Stimulated activated naive CD8-positive, alpha-beta T cell treated with anti-CD3 and anti-CD28 coated beads, Interleukin-15, amount 100 ng/mL, for 72 hours (primary cell): ENCODE measurements at places on chromosomes 1 and 21.

GRCh38 chr1:204971517-204972336 lies 71.3 kb upstream of the CNTN2 start:
- no peak for DNase-seq

DNA sequence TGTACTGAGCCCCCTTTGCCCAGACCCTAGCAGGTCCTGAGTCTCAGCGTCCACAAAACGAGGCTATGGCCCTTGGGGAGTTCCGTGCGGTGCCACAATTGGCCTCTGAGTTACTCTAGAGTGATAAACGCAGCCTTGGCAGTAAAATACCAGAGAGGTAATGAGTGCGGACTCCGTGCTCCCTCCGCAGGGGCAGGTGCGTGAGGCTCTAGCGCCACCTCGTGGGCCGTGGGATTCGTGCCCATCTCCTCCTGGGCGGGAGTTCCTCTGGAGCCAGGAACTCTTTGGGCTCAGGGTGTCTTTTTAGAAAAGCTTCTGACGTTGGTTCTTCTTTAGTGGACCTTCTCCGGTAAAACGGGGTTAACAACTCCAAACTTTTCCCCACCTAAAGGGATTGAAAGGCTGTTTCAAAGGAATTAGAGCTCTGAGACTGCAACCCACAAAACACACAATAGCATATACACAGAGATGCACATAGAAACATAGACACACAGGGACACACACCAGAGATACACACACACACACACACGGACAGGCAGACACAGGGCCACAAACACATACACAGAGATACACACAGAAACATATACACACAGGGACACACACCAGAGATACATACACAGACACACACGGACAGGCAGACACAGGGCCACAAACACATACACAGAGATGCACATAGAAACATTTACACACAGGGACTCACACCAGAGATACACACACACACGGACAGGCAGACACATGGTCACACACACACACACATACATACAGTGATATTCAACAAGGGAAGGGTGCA lies 99.4 kb downstream of the KCNJ15 start:
- DNase-seq: peak; percentile 72

GRCh38 chr1:193281894-193282293 lies 95.5 kb upstream of the B3GALT2 start:
- DNase-seq: no peak

- no peak for DNase-seq
Observed at GRCh38 chr1:9371391-9371935, 78.8 kb downstream of the SPSB1 start.

DNA sequence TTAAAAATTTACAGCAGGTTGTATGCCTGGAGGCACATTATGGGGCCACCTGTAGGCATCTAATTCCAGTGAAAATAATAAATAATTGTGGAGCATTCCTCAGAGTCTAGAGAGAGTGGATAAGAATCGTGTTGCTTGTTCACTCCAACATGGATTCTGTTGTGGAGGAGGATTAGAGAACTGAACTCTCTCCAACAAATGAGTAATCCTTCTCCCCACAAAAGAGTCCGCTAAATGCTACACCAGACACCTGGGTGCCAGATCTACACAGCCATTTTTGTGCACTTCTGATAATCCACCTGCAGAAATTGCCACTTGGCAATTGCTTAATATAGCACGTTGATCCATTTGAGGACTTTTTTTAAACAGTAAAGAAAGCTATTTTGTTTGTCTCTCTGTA lies 113.7 kb upstream of the DPYD start:
- DNase-seq: no peak

- no peak for DNase-seq
Observed at GRCh38 chr1:204426971-204427701, 15.5 kb upstream of the PPP1R15B start.

- DNase-seq: no peak
Observed at GRCh38 chr21:42027822-42028765, 17.9 kb upstream of the ZBTB21 start.

GRCh38 chr1:23449306-23449705 lies 24.8 kb upstream of the TCEA3 start:
- no peak for DNase-seq

GRCh38 chr1:92376345-92376744 lies 77.5 kb downstream of the RPAP2 start:
- no peak for DNase-seq

- DNase-seq: no peak
Observed at GRCh38 chr1:219175212-219175564, 1.5 kb downstream of the LYPLAL1 start.

DNA sequence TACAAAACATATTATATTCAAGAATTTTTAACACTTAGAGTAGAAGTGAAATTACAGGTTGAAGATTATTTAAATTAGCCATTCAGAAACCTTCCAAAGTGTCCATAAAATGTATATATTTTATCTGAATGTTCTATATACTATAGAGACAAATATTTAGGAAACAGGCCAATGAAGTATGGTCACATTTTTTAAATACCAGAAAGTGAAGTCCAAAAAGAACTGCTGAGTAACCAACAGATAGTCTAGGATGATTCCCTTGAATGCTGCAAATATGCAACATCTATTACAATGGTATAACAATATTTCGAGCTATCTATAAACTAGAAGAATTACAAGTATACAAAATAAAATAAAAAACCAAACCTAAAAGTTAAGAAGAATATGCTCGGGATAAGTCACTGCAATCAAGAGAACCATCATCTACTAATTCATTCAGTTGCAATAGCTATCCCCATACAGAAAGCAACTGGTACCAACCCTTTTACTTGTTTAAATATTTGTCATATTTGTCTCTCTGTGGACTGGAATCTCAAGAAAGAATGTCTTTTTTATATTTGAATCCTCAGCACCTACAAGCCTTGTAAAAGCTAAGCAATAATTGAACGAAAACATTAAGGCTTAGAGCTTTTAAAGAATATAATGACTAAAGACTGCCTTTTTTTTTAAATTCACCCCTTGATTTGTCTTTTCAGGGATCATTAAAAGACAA lies 8.1 kb downstream of the ODF2L start:
- no peak for DNase-seq

- peak; percentile 41 for DNase-seq
Observed at GRCh38 chr1:78003882-78004718, 639 bp upstream of the DNAJB4 start.

- no peak for DNase-seq
Observed at GRCh38 chr21:34333121-34333739, 30.6 kb upstream of the KCNE2 start.

- DNase-seq: no peak
Observed at GRCh38 chr1:156660752-156661112, 16.5 kb downstream of the NES start.

GRCh38 chr1:232547938-232548484 lies 81.9 kb downstream of the SIPA1L2 start:
- DNase-seq: no peak

GRCh38 chr1:168499688-168500049 lies 44.1 kb downstream of the XCL2 start:
- no peak for DNase-seq

DNA sequence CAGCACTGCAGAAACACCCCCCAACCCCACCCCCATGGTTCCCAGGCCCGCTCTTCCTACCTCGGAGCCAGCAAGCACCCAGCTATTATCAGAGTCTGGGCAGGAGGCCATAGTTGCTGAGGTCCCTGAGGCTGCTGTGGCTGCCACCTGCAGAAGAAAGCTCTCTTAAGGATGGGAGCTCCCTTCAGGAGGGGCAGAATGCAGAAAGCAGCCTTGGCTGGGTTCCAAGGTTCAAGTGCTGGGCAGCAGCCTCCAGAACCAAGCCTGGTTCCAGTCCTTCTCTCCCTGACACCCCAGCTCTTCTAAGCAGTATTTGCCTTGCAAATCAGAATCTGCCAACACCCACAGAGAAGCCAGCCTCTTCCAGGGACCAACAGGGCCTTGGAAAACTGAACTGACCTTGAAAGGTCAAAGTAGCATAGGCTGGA lies 2.3 kb downstream of the PBXIP1 start:
- DNase-seq: no peak

GRCh38 chr1:225962440-225962975 lies 21.5 kb upstream of the LEFTY2 start:
- DNase-seq: peak; percentile 76

DNA sequence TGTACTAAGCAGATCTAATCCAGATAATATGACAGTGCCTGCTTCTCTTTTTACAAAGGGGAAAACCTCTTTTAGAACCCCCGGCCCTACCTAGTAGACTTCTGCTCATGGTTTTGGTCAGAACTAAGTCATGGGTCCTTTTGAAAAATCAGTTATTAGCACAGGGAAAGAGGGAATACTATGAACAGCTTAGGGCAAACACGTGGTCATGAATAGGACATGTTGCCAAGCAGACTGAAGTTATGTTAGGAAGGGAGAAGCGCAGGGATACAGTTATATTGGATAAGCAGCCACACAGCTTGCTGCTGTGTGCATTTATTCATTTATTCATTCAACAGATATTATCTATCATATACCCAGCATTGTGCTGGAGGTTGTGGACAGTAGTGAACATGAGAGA lies 25.3 kb upstream of the IGSF3 start:
- no peak for DNase-seq

- DNase-seq: no peak
Observed at GRCh38 chr1:31989964-31990363, 23.7 kb upstream of the KHDRBS1 start.

DNA sequence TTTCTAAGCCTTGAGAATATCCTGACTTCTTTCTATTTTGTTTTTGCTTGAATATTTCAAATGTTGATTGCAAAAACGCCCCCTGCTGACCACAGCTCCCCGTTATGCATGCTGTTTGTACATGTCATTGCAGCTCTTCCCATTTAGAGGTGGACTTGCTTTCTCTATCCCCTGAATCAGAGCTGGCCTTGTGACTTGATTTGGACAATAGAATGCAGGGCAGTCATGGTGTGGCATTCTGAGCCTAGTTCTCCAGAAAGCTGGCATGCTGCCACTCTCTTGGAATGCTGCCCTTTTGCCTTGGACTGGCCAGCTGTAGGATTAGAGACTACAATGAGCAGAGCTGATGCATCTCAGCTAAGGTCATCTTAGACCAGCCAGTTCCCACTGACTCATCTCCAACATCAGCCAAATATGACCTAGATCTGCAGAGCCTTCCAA lies 1561.5 kb downstream of the MRPL39 start:
- DNase-seq: peak; percentile 9

DNA sequence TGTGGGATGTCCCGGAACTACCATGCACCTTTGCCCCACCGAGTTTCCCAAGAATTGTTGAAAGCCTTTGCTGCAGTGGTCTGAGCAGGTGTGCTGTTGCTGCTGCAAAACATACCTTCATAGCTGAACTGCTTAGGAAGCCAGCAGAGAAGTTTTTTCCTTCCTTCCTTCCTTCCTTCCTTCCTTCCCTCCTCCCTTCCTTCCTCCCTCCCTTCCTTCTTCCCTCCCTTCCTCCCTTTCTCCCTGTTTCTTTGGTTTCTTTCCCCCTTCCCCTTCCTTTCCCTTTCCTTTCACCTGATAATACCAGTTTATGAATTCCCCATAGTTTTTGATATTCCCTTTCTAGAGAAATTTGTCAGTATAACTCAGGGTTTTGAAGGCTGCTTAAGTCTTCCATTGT lies 10.8 kb upstream of the SH3D21 start:
- DNase-seq: no peak

DNA sequence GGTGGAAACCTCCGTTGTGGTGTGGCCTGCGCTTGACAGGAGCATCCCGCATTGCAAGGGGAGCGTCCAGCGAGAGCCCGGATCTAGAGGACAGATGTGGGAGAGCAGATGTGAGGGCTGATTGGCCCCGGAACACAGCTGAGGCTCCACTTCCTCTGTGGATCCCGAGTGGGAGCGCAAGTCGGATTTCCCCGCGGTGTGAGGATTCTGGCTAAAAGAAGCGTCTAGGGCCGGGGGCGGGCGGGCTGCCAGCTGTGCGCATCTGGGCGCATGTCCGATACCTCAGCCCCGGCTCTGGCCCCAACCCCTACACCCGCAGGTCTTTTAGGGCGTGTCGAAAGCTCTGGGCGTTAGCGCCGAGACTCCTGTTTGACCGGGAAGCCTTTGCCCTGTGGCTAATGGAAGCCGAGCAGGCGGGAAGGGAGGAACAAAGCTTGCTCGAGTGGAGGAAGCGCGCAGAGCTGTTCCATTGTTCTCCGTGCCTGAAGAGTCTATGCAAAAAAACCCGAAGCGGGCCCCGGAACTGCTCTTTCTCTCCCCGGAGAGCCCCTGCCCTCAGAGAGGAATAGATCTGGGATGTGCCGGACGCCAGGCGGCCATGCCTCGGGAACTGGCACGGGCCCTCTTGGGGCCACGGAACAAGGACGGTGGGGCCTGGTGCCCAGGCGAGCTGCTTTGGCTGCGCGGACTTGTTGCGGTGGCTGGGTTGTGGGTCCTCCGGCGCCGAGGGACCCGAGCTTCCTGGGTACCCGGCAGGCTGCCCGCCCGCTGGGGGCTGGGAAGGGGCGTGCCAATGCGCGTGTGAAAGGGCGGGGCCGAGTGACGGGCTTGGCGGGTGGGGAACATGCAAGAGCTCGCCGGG lies 111.1 kb downstream of the NAV1 start:
- DNase-seq: no peak

DNA sequence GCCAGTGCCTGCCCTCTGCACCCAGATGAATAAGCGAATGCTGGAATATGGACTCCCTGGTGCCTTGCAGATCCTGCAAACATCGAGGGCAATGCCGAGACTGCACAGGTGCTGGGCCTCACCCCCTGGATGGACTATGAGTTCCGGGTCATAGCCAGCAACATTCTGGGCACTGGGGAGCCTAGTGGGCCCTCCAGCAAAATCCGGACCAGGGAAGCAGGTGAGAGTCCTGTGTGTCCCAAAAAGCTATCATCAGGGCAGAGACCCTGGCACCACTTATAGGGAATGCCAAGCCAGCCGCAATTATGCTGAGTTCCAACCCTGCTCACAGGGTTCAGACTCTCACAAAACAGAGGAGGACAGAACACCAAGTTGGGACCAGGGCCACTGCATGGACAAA lies 17.2 kb downstream of the TMEM81 start:
- no peak for DNase-seq

DNA sequence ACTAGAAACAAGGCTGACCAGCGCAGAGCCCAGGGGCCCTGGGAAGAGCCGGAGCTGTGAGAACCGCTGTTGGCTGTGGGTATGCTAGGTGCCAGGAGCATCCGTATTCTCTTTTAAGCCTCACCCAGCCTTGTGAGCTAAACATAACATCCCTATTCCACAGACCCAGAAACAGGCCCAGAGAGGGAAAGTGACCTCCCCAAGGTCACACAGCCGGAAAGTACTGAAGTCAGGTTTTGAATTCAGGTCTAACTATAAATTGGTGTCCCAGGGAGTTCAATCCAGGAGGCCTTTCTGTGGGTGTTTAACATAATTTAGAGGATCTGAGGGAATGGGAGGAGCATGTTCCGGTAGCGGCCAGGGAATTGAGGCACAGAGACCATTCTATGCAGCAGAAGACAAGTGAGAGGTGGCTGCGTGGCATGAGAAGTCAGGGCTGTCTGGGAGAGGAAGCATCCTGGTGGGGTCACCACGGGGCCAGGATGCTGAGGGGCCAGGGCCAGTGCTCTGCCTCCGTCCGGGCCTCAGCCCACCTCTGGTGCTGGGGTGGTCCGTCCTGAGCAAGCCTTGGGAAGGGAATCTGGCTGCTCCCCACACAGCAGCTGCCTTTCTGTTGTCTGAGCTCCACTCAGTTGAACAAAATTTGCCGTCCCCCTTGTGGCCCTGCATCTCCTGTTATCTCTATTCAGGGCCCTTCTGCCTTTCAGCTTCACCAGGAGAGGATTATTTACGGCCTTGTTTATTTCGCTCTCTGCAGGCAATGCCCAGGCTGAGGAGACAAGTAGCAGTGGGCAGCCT lies 338.8 kb upstream of the VAMP3 start:
- no peak for DNase-seq

GRCh38 chr1:113153116-113153803 lies 80.3 kb downstream of the LRIG2 start:
- DNase-seq: no peak

- DNase-seq: no peak
Observed at GRCh38 chr1:88529581-88529980, 154.5 kb upstream of the PKN2 start.

- no peak for DNase-seq
Observed at GRCh38 chr1:245693941-245694752, 539.4 kb downstream of the KIF26B start.
